Stimulated activated CD8-positive, alpha-beta memory T cell treated with anti-CD3 and anti-CD28 coated beads, Interleukin-4, amount 100 ng/mL, for 1 hour (primary cell): ENCODE measurements at places on chromosomes 7 and 10.

DNA sequence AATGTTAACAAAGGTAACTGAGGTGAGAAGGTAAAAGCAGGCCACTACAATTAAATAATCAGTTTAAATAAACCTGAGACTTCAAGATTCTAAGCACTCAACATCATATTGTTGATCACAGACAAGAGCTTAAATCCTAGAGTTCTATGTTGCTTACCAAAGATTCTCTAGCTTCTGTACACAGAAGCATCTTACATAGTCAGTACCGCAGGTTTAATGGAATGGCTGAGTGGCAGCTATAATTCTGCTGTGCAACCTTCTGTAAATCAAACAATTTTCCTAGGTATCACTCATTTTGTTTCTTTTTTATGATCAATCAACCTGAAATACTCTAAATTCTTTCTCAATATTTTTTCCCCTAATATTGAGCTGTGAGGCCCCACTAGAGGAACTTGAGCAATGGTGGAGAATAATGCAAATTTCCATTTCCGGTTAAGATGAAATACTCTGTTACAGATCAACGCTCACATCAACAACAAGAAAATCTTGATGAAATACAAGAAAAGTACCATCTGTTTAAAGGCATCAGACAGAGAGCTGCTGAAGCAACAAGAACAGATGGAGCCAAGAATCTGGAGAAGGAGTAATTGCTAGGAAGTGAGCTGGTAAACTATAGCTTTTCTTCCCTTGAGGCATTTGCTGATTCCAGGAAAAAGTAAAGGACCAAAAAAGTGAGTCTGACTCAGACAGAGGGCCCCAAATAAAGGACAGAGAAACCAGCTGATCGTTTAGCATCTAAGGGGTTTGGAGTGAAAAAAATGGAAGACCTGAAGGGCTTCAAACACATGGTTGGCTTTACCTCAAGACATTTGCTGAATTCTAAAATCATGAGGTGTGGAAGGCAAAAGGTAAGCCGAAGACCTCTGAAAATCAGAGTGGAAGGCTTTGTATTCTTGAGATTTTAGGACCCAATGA, 22.6 kb downstream of the PNPLA8 start:
- no peak for DNase-seq

- peak; percentile 24 for DNase-seq
Observed at GRCh38 chr10:84194424-84195043, at the start of gene CDHR1. CDHR1 (plus strand) TSS chr10:84194537; CDS start chr10:84194761, 224 bp downstream.

DNA sequence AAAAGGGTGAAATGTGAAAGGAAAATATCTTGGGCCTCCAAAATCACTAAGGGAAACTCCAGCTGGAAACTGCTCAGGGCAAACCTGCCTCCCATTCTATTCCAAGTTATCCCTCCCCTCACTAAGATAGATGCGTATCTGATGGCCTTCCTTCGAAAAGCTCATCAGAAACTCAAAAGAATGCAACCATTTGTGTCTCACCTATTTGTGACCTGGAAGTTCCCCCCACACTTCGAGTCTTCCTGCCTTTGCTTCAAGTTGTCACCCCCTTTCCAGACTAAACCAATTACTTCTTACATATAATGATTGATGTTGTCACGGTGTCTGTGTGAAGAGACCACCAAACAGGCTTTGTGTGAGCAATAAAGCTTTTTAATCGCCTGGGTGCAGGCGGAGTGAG, 69.3 kb downstream of the ST8SIA6 start:
- DNase-seq: no peak

GRCh38 chr10:37434091-37434490, 308.7 kb downstream of the ANKRD30A start:
- DNase-seq: no peak

- no peak for DNase-seq
Observed at GRCh38 chr10:104300736-104301292, 31.8 kb downstream of the GSTO2 start.

DNA sequence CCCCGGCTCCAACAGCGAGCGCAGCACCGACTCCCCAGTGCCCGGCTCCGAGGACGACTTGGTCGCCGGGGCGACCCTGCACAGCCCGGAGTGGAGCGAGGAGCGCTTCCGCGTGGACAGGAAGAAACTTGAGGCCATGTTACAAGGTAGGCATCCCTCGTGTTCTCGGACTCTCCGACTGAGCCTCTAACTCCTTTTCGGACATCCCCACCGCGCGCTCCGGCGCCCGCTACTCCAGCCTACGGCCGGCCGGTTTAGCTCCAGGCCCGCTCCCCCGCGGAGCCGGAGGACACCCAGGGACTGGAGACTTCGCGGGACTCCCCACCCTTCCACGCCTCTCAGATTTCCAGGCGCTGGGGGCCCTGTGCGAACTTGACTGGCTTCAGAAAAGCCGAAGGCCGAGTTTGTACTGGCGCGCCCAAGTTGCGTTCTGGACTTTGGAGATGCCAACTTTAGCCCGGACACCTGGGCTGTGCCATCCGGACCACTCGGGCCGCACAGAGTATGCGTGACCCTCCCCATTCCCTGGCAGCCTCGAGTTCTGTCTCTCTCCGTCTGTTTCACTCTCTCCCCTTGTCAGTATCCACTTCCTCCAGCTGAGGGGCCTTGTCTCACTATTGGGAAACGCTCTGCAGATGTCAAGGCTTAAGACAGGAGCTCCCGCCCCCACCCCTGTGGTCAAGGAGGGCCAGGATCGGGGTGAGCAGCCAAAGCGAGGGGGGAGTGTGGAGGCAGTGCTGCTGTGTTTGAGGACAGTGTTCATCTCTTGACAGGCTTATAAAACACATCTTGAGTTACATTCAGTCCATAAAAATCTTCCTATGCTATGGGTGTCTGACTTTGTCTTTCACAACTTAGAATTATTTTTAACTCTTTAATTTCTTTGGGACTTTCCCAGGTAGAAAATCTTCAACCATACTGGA, 777 bp downstream of the BICC1 start:
- DNase-seq: no peak

GRCh38 chr10:28879875-28880682, 202.8 kb downstream of the BAMBI start:
- DNase-seq: no peak

- DNase-seq: no peak
Observed at GRCh38 chr7:132183781-132184380, 392.4 kb downstream of the PLXNA4 start.

DNA sequence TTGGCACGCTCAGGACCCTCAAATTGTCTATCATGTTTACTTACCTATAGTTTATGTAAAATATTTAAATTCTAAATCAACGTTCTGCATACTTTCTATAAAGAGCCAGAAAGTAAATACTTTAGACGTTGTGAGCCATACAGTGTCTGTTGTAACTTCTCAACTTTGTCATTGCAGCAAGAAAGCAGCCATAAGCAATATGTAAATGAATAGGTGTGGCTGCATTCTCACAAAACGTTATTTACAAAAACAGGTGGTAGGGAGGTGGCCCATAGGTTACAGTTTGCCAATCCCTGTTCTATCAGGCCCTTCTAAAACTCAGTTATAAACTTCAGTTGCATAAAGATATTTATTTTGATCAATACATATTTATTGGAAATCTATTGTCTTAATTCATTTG, 12.1 kb upstream of the NPY start:
- DNase-seq: no peak

DNA sequence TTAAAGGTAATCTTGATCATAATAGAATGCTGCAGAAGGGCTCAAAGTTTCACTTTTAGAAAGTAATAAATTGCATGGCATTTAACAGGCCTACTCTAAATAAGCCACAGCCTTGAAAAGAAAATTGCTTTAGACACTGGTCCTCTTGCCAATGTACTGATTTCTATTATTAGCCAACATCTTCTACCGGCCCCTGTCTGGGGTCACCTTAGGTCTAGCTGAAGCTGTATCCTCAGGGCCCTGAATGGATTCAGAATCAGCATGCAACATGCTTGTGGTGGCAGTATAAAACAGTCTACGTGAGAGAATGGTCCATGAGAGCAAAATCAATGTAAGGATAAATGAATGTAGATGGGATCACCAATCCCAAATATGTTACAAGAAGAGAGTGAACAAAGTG, 541.9 kb downstream of the PCDH15 start:
- no peak for DNase-seq

DNA sequence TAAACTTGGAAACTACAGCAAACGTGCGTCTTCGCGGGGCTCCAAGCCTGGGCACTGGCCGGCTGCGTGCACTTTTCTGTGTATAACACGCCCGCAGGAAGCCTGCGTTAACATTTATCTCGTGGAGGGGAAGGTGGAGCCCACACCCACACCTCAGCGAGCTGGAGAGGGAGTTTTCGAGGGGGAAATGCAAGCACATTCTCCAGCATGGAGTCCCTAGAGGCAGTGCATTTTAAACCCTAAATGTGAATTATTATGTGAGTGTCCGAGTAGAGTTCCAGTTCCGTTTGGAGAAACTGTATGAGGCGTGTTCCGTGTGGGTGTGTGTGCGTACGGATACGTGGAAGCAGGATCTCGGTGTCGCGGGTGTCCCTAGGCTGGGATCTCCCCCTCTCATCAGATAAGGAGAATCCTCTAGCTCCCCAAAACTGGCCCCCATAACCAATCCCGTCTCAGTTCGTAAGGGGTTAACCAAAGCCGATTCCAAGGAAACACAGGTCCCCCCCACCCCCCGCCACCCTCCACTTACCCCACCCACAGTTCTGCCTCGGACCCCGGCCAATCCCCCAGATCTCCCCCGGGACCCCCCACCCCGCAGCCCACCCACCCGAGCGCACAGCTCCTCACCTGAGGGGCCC, 403 bp downstream of the CDK6 start:
- no peak for DNase-seq

- DNase-seq: no peak
Observed at GRCh38 chr10:15224948-15225347, 56.5 kb upstream of the NMT2 start.

GRCh38 chr10:90138844-90139243, 437.5 kb downstream of the KIF20B start:
- no peak for DNase-seq

- no peak for DNase-seq
Observed at GRCh38 chr10:34406463-34407323, 408.4 kb downstream of the PARD3 start.

- DNase-seq: no peak
Observed at GRCh38 chr10:48187713-48188485, 86.6 kb downstream of the FRMPD2 start.

DNA sequence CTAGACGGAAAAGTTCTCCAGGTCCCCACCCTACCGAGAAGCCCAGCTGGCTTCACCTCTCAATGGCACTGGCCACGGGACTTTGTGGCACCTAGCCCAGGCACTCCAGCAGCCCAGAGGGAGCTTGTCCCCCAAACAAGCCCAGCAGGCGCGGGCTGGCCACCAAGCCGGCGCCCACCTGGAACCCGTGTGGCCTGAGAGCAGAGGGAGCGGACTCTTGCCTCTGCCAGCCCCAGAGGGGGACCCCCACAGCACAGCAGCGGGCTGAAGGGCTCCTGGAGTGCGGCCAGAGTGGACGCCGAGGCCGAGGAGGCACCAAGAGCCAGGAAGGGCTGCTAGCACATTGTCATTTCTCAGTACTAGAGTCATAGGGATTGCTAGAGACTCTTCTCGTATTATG, 671.4 kb downstream of the CNTNAP2 start:
- no peak for DNase-seq

DNA sequence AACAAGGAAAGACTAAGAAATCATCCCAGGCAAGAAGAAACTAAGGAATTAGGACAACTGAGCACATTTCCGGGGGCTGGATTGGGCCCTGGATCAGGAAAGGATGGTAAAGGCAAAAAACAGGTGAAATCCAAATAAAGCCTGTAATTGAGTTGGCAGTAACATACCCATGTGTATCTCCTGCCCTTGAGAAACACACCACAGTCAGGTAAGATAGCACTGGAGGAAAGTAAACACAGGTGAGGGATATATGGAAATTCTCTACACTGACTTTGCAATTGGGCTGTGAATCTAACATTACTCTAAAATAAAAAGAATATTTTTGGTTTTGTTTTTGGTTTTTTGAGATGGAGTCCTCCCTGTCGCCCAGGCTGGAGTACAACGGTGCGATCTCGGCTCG, 140.2 kb upstream of the FRMD4A start:
- DNase-seq: no peak

- no peak for DNase-seq
Observed at GRCh38 chr7:149845257-149845980, 7.2 kb downstream of the ZNF862 start.

DNA sequence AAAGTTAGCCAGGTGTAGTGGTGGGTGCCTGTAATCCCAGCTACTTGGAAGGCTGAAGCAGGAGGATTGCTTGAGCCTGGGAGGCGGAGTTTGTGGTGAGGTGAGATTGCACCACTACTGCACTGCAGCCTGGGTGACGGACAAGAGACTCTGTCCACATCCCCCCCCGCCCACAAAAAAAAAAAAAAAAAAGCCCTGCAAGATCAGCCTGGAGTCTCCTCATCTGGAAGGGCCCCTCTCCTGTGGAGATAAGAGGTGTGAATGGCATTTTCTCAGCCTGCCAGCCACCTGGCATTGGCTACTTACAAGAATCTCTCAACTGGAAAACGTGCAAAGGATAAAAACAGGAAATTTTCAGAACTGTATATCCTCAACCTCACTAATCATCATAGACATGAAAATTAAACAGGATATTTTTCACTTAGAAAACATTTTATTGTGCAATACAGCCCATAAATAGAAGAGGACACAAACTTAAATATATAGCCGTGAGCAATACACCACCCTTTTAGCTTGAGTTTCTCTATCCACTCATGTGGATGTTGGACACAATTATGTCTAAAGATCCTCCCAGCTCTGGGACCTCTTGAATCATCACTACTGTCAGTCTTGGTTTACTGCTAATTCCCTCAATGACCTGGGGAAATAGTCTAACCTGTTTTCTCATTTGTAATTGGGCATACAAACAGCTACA, 11.3 kb upstream of the TSPAN15 start:
- DNase-seq: no peak

- DNase-seq: no peak
Observed at GRCh38 chr7:89312551-89312950, 517.0 kb upstream of the TEX47 start.

GRCh38 chr7:4460597-4460996, 221.5 kb upstream of the FOXK1 start:
- DNase-seq: no peak

GRCh38 chr10:125084614-125085257, 75.6 kb downstream of the CTBP2 start:
- DNase-seq: no peak

GRCh38 chr7:156073366-156074052, 261.2 kb upstream of the SHH start:
- DNase-seq: no peak

- no peak for DNase-seq
Observed at GRCh38 chr10:71684356-71685173, 35.0 kb downstream of the C10orf105 start.

DNA sequence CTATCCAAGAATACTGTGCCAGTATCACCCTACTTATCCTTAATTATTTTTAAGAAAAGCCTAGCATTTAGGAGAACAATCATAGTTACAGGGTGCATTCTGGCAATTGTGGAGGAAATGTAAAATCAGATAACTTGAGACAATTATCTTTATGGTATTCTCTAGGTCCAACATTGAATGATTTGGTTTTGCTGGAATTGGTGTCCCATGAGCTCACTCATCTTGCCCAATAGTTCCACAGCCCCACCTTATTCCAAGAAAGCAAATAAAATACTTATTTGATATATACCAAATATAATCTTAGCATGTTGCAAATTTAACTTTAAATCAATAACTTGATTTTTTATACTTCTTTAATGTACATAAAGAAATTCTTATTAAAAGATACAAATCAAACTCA, 65.3 kb downstream of the DGKB start:
- DNase-seq: no peak

GRCh38 chr10:80081801-80082750, 3.6 kb downstream of the TMEM254 start:
- DNase-seq: no peak

GRCh38 chr7:31497516-31497915, 16.4 kb upstream of the ITPRID1 start:
- DNase-seq: no peak
